ENCODE measurements at places on chromosomes 16 and 17.

GRCh38 chr16:19864566-19864965, 20.1 kb downstream of the GPRC5B start:
- DNase-seq = no peak

DNA sequence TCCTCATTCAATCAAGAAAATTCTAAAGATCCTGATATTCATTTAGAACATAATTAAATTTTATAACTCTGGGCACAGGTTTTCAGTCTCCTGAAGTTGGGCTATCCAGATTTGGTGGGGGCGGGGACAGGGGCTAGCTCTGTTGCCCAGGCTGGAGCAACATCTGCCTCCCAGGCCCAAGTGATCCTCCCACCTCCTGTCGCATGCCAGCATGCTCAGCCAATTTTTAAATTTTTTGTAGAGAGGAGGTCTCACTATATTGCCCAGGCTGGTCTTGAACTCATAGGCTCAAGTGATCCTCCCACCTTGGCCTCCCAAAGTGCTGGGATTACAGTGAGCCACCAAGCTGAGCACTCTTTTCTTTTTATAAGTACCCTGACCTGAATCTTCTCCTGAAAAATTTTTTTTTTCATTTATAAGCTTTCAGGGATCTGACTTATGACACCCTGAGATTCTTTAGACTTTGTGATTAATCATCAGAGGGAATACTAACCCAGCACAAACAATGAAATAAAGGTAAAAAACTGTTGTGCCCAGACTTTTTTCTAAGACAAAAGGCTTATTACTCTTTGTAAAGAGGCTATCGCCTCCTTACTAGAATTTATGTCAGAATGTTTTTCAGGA, 62.6 kb downstream of the TUBD1 start:
- DNase-seq = no peak

DNA sequence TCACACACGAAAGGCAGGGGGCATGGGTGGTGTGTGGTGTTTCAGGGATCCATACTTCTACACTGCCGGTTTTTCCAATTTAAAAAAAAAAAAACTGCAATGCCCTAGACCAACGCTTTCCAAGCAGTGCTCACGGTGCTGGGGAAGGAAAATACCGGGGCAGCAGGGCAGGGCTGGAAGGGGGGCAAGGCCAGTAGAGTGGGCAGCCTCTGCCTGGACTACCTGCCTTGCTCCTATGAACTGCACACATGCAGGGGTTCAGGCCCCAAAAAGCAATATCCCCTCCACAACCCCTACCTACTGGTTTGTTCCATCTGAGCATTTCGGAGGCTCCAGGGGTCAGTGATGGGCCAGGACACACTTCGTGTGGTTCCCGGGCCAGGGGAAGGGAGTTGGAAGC, 29.4 kb downstream of the RPH3AL start:
- no peak for DNase-seq

GRCh38 chr17:63246344-63246743, 199.8 kb downstream of the CYB561 start:
- DNase-seq = no peak

DNA sequence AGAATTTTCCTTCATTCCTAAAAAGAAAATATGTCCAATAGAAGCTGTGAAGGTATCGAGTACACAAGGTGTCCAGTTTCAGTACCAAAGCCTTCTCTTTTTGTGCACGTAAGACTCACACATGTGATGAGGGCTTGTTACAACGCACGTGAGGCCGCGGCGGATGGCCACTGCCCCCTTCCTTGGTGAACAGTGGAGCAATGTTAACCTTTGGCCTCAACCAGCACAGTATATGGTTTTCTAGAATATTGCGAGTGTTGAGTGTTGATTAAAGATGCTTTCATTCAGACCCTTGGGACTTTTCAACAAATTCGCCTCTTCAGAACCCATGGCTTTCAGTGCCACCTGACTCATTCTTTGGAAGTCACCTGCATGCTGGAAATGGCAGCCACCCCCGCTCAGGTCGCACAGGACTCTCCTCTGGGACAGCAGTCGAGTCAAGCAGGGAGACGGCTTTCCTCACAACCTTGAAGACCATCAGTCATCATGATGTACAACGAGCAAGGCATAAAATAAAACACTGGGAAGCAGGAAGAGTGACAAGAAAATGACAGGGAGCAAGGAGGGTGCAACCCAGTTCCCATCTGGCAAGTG, 14.5 kb downstream of the MAP1LC3B start:
- DNase-seq = no peak

DNA sequence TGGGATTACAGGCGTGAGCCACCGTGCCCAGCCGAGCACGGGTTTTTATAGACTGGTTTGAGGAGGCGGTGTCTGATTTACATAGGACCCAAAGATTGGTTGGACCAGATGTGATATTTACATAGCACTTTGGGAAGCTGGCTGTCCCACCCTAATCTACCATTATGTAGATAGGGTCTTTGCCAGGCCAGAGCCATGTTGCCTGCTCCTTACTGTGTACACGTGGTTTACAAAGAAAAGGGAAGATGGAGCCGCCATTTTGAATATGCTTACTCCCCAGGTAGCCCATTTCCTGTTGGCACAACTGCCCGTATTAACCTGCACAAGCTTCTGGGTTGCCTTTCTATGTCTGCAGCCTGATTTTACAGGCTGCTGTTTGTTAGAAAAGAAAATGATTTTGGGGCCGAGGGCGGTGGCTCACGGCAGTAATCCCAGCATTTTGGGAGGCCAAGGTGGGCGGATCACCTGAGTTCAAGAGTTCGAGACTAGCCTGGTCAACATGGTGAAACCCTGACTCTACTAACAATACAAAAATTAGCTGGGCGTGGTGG, 89.9 kb upstream of the EEF2KMT start:
- DNase-seq = no peak

- no peak for DNase-seq
Observed at GRCh38 chr17:35314415-35315216, 58.8 kb downstream of the SLFN11 start.

DNA sequence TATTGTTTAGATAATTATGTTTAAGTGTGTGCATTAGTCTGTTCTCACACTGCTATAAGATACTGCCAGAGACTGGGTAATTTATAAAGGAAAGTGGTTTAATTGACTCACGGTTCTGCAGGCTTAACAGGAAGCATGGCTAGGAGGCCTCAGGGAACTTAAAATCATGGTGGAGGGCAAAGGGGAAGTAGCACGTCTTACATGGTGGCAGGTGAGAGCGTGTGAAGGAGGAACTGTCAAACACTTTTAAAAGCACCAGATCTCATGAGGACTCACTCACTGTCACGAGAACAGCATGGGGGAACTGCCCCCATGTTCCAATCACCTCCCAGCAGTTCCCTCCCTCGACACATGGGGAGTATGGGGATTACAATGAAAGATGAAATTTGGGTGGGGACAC, 203.5 kb upstream of the GOT2 start:
- DNase-seq = no peak

GRCh38 chr16:49494891-49495566, 121.4 kb downstream of the C16orf78 start:
- no peak for DNase-seq

DNA sequence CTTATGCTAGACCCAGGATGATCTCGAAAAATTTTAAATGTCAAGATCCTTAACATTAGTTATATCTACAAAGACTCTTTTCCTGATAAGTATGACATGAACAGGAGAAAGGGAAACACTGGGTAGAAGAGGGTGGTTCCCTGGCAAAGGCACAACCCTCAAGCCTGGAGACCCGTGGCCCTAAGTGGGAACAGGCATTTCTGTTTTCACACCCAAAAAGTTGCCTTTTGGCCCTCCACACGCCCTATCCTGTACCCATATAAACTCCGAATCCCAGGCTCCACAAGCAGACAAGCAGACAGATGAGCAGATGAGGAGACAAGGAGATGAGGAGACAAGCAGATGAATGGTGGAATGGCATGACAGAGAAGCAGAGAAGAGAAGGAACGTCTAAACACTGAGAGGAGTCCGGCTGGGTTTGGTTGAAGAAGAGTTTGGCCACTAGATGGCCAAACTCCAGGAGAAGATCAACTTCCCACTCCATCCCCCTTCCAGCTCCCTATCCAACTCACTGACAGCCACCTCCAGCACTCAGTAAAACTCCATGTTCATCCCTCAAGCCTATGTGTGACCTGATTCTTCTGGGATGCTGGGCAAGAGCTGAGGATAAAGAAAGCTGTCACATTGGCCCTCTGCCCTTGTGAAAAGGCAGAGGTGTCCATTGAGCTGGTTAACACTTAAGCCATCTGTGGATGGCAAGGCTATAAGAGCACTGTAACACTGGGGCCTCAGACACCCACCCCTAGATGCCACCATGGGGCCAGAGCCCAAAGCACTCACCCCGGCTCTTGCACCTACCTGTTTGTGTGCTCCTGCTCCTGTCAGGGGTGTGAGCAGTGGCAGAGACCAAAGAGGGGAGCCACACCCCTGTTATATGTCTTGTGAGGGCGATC, 139.6 kb upstream of the FAM20A start:
- no peak for DNase-seq
